ENCODE measurements at places on chromosomes 6 and 20. TPM values are rescaled to one million over a fixed set of nuclear protein-coding genes. Genes with fewer than 3 reads are reported as not detected.

DUSP15 gene
- not detected for total RNA-seq

DNA sequence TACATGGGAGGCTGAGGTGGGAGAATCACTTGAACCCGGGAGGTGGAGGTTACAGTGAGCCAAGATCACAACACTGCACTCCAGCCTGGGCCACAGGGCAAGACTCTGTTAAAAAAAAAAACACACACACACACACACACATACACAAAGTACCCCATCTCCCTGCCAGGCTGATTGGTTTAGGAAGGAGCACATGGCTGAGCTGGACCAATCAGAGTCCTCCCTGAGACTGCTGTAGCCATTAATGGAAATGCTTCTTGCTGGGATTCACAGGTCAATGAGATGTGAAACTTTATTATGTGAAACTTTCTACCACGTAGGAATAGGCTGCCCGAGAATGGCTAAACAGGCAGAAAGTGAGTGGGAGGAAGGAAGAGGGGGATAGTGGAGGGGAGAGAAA, 2.9 kb downstream of the TREM1 start:
- H3K27ac ChIP-seq: no peak overlapping the region
- no peak overlapping the region for H3K4me3 ChIP-seq
- no peaks in the 10 kb centered on the region for H3K36me3 ChIP-seq
- H3K27me3 ChIP-seq: no peaks in the 10 kb centered on the region

DNA sequence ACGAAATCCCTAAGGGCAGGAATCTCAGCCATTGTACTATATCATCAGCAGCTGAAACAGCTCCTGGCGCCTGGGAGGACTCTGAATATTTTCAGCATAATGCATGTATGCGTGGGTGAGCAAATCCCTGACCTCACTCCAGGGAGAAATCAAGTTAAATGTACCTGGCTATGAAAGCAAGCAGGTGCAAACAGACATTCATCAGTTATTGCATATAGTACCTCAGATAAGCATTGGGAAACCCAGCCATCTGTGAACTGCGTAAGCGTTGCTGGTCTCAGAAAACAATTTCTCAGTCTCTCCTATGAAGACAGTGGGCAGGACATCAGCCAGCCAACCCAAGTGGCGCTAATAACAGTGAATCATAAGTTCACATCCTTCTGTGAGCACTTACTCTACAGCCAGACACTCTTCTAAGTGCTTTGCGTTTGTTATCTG, 622.6 kb downstream of the EPM2A start:
- H3K27ac ChIP-seq: no peak overlapping the region
- H3K4me1 ChIP-seq: peaks cover 15% of the 10 kb centered on the region
- no peak for DNase-seq
- no peaks in the 10 kb centered on the region for H3K27me3 ChIP-seq
- no peak overlapping the region for H3K4me3 ChIP-seq

DNA sequence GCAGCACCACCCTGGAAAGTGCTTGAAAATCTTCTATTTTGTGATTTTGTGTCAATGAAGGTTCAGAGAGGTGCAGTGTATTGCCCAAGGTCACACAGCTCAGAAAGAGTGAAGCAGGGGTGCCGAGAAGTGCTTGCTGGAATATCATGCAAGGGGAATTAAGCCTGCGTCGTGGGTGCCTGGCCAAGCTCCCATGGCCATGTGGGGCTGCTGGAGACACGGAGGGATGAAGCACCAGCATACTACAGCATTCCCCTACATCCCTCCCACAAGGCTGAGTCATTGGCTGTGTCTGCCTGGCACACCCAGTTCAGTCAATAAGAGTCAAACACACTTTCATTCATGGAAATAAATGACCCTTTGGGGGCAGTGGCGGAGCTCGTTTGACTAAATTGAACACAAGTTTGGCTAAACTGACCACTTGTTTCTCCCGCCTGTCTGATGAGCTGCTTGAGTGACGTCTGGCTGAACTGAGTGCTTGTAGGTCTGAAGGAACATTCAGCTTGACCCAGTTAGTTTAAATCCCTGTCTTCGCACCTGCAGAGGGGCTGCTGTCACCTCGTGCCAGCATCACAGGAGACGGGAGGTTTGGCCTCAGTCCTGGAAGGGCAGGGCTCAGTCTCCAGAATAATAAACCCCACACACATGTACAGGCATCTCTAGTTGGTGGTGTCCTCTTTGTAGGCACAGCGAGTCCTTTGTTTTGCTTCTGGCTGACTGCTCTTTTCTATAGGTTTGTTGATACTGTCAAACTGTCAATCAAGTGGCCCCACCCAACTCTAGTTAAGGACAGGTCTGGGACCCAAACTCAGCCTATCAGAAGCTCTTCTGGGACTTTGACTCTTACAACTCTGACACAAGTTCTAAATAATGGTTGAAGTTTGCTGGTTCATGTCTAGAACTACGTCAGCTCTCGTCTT, 8.4 kb upstream of the TGM2 start:
- peak overlapping the region; percentile 78 for H3K27ac ChIP-seq
- H3K4me1 ChIP-seq: peaks cover 53% of the 10 kb centered on the region
- peak; percentile 81 for DNase-seq
- no peak overlapping the region for H3K4me3 ChIP-seq

DNA sequence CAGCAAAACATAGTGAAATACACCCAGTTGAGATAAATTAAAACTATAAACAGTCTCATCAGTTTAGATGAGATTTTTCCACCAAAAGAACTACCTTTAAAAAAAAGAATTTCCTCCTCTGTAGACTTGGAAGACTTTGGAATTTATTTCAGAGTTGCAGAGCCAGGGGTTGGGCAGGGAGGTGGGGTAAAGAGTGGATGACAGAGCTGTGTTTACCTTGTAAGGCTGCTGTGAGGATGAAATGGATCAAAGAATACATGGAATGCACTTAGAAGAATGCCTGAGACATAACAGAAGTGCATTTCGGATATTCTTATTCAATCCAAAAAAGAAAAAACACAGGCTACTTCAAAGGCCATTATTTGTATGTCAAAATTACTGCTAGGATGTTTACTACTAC, 6.4 kb upstream of the LY86 start:
- DNase-seq: no peak
- no peaks in the 10 kb centered on the region for H3K27me3 ChIP-seq
- H3K4me3 ChIP-seq: no peak overlapping the region
- H3K4me1 ChIP-seq: no peaks in the 10 kb centered on the region

- peaks cover 15% of the 10 kb centered on the region for H3K4me1 ChIP-seq
- H3K36me3 ChIP-seq: no peaks in the 10 kb centered on the region
- no peaks in the 10 kb centered on the region for H3K27me3 ChIP-seq
- no peak overlapping the region for H3K27ac ChIP-seq
- no peak for DNase-seq
Observed at GRCh38 chr20:44536175-44536574, 14.3 kb upstream of the SERINC3 start.

All from PC-9 (cell line).